Activated CD8-positive, alpha-beta memory T cell treated with anti-CD3 and anti-CD28 coated beads for 24 hours (primary cell): ENCODE measurements at places on chromosomes 6 and 20.

- DNase-seq: no peak
These were observed 353.8 kb downstream of the HAO1 start for GRCh38 chr20:7586481-7586880.

DNA sequence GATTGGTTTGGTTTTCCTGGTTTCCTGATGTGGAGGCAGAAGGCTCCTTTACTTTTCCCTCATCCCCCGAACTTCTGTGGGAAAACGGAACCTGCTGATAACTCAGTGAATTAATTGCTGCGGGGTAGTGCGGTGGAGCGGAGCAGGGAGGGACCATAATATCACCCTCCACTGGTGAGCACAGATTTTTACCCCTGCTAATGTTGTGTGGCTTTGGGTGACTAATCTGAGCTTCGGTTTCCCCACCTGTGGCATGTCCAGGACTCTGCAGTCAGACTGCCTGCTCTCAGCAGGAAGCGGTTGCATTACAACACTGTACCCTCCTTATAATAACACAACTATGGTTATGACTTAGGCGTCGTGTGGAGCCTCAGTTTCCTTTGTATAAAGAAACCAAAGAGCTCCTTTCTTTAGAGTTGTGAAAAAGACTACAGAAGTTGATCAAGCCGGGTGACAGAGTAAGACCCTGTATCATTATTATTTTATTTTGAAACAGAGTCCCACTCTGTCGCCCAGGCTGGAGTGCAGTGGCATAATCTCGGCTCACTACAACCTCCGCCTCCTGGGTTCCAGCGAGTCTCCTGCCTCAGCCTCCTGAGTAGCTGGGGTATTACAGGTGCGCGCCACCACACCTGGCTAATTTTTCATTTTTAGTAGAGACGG, 2.2 kb upstream of the ID1 start:
- peak; percentile 64 for DNase-seq

DNA sequence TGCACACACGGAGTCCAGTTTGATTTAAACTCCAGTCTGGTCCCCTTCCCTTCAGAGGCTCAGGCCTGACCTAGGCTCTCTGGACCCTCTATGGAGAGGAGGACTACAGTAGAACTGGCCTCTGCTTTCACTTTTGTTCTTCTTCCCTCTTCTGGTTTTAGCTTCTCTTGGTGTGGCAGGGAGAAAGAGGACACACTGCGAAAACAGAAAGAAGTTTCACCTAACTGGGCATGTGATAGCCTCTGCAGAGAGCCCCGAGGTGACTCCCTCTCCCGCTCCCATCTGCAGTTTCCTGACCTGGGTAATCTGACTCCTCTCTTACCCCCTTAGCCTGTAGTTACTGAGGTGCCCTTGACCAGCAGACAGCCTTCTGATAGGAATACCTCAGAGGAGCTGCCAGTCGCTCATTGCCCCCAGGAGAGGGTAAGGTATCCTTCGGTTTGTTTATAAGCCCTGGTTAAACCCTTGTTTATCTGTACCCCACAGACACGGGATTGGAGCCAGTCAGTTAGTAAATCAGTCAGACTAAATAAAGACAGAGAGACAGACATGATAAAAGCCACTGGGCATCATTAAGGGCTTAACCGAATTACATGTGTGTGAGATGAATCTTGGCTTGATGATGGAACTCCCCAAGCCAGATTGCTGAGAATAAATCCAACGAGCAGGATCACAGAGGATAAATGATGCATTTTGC, 12.0 kb upstream of the DTNBP1 start:
- DNase-seq: no peak

DNA sequence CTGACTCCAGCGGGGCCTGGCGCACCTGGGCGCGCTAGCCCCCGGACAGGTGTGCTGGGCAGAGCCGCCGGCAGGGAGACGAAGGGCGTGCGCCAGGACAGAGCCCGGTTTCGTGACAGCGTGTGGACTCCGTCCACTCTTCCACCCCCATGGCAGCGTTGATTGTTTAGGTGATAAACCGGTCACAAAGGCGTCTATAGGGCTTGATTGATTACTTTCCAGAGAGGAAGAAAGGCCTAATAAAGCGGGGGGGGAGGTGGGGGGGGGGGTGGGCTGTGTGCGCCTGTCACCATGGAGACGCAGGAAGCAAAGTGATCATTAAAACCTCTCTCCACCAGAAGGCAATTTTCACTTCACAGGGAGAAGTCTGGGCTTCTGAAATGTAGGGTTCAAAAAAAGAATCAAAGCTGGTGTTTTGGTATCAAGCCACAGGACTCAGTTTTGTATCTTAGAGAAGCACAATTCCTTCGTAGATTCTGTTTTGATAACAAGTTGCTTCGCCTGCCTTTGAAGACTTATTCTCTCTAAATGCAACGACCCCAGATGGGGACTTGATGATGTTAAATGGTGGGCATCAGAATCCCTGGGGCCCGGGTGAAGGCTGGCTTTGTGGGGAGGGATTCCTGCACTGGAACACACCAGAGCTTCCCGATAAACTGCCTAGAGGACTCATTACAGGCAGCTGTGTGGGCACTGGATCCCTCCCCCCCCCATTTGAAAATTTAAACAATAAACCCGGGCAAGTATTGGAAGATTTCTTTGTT, 1.4 kb downstream of the PHACTR3 start:
- no peak for DNase-seq

DNA sequence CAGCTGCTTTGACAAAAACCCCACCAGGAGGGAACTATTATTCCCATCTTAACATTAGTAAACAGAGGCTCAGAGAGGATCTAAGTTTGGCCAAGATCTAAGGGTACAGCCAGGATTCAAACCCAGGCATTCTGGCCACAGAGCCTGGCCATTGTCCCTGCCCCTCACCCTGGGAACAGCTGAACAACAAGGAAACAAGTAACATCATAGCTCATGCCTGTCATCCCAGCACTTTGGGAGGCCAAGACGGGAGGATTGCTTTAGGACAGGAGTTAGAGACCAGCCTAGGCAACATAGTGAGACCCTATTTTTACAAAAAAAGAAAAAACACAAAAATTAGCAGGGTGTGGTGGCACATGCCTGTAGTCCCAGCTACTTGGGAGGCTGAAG, 27.5 kb downstream of the TOX2 start:
- no peak for DNase-seq

GRCh38 chr6:125679128-125679527, 70.3 kb upstream of the HEY2 start:
- no peak for DNase-seq

GRCh38 chr6:37919417-37920157, 100.1 kb downstream of the ZFAND3 start:
- DNase-seq: no peak

DNA sequence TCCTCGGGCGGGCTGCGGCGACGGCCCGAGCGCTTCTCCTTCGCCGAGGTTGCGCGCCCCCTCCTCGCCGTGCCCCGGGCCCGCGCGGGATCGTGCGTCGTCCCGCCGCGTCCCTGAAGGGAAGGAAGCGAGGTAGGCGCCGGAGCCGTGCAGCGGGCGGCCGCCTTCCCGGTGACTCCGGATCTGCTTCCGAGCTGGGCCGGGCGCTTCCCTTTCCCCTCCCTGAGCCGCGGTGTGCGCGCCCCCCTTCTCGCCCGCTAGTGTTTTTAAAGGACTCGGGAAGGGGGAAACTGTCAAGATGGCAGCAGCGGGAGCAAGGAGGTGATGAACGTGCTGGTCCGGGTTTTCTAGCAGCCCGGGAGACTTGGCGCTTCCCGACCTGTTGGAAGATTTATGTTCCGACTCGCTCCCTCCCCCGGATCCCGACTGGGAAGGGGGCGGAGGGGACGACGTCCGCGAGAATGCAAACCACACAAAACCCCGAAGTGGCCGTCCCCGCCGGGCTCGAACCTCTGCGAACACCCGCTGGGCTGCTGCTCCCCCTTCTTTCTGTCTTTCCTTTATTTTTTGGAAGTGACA, 744 bp upstream of the FOXO3 start:
- DNase-seq: no peak

DNA sequence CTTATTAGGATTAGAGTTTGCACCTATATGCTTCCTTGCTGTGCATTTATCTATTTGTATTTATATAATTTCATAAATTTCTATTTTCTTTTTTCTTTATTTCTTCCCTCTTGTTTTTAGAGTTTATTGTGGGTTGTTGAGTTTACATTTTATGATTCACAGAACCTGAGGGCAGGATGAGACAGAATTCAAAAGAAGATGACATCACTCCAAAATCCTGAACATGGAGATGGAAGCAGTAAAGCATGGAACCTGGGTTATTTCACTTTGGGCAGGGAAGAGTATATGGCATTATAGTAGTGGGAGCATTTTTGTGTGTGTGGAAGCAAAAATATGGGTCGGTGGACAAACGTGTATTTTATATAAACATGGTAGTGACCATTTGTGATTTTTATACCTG, 157.5 kb downstream of the RFX6 start:
- DNase-seq: no peak

GRCh38 chr6:25694366-25694765, 42.4 kb downstream of the SCGN start:
- no peak for DNase-seq

DNA sequence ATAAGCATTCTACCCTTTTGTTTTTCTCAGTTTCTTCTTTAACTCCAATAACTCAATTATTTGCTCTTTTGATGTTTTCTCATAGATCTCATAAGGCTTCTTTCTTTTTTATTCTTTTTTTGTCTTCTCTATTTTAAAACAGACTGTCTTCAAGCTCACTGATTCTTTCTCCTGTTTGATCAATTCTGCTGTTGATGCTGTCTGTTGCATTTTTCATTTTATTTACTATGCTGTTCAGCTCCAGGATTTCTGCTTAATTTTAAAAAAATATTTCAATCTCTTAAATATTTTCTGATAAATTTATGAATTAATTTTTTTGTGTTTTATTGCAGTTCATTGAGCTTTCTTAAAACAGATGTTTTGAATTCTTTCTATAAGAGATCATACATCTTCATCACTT, 48.1 kb upstream of the SNAP91 start:
- DNase-seq: no peak

DNA sequence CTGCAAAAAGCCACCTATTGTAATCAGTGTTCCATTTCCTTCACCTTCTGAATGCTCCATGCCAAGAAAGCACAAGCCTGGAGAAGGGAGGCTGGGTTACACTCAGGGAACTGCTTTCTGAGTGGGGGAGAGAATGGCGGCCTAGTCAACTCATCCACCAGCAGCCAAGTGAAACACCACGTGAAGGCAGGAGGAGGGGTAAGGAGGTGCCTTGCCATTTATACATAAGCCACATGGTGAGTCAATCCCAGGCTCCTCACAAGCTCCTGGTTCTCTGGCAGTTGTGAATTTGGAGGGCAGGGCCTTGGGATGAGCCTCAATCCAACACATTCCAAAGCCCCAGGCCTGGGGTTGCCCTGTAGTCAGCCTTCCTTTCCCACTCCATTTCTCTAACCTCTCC, 149.4 kb downstream of the CD24 start:
- no peak for DNase-seq

GRCh38 chr6:155647354-155647753, 191.7 kb upstream of the NOX3 start:
- no peak for DNase-seq

DNA sequence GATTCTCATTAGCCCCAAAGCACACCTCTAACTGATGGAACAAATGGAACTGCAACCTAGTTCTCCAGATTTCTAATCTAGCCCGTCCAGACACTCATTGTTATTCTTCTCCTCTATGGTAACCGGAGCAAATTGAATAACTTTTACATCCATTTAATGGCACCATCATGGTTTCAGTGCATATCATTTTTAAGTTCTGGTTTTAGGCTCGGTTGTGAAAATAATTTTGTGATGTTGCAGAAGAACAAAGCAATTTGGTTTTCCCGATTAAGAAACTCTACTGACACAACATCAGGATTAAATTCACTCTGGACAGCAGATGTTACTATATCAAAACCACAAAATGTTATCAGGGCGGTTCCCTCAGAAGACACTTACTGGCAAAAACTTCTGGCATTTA, 42.5 kb upstream of the HBS1L start:
- DNase-seq: no peak

DNA sequence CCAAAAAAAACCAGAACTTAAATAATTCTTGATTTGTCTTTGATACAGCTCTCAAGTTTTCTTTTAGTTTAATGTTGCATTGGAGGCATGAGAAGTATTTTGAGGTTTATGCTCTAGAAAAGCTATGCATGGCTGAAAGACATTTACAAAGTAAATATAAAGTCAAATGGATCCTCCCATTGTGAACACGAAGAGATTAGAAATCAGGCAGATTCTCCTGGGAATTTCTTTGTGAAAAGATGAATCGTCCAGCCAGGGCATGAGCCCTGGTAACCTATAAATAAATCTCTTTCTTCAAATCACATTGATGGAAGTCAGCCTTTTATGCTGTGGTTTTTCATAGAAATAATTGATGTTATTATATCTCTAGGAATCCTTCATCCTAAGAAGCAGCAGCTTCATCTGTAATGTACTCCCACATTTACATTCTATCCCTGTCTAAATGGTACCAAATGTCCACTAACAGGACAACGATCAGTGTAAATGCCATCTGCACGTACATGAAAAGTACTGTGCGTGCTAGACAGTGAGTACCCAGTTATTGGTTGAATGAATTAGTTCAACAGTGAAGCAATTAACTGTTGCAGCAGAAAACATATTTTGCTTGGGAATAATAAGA, 143.6 kb downstream of the ALDH8A1 start:
- no peak for DNase-seq

- no peak for DNase-seq
These were observed 52.6 kb upstream of the CEP162 start for GRCh38 chr6:84280030-84280429.

- DNase-seq: no peak
These were observed 136.1 kb upstream of the CDYL start for GRCh38 chr6:4640139-4640538.

GRCh38 chr6:117329926-117330325, 64.6 kb downstream of the VGLL2 start:
- no peak for DNase-seq

GRCh38 chr6:133891927-133892812, 3.3 kb downstream of the TCF21 start:
- no peak for DNase-seq

DNA sequence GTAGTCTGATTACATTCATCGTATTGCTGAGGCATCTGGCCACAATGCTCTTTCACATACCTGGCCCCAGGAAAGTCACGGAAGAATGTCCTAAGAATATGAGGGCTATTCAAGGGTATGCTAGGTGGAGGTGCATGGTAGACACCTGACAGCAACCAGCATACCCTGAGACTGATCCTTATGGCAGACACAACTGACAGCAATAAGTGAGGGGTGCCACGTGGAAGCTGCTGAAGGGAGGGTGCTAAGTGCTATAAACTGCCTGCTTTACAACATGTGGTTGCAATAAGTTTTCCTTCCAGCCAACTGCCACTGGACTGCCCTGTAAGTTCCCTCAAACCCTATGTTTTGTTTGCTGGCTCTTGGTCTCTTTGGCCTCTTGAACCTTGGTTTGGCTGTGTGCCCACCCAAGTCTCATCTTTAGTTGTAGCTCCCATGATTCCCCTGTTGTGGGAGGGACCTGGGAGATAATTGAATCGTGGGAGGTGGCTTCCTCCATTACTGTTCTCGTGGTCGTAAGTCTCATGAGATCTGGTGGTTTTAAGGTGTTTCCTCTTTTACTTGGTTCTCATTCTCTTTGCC, 201.3 kb upstream of the MOCS1 start:
- no peak for DNase-seq

- DNase-seq: peak; percentile 85
These were observed 483 bp downstream of the NCOA6 start for GRCh38 chr20:34824806-34825529.
